ENCODE measurements at places on chromosomes 1 and 21.

- DNase-seq: no peak
Measured at GRCh38 chr1:23593042-23593521, 33.8 kb upstream of the ID3 start.

DNA sequence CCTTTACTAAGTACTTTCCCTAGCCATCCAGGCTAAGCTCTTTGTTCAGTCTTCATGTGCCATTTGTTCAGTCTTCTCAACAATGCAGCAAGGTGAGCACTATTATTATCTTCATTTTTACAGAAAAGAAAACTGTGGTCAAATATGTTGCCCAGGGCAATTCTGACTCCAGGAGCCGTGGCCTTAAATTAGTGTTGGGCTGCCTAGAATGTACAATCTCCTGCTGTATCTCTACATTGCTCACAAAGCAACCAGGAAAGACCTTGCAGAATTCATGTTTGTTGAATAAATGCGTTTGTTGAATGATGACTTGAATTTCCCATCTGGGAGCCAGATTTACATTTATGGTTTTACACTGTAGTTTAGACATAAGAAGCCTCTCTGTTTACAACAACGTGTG is 14.2 kb downstream of the CD101 start:
- DNase-seq: no peak

DNA sequence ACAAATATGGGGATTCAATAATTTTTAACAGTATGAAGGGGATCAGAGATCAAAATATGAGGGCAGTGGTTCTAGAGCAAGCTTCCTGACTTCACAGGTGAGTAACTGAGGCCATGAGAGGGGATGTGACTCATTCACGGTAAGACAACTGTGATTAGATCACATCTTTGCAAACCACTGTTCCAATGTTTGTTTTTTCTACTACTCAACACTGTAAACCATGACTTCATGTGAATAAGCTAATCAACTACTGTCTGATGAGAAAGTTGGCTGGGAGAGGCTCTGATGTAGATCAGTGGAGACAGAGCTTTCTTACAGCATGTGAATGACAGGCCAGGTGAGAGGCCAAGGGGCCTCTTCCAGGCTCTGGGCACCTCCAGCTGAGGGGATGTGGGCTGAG is 84.7 kb downstream of the BRINP2 start:
- DNase-seq: no peak

GRCh38 chr1:107963601-107964335 is 1.2 kb downstream of the VAV3 start:
- DNase-seq: peak; percentile 33

- no peak for DNase-seq
Measured at GRCh38 chr1:178442925-178443324, 53.8 kb downstream of the CLEC20A start.

DNA sequence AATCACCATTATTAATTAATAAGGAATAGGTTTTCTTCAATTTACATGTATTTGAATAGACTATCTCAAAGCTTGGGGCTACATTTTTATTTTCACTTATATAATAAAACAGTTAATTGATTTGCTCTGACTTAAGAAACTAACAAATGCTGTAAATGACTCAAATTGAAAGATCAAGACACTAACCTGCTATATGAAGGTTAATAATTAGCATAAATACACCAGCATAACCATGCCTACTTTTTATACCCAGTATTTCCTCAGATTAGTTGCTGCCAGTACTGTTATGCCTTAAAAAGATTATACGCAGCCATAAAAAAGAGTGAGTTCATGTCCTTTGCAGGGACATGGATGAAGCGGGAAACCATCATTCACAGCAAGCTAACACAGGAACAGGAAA is 1545.1 kb downstream of the AMY1C start:
- no peak for DNase-seq

DNA sequence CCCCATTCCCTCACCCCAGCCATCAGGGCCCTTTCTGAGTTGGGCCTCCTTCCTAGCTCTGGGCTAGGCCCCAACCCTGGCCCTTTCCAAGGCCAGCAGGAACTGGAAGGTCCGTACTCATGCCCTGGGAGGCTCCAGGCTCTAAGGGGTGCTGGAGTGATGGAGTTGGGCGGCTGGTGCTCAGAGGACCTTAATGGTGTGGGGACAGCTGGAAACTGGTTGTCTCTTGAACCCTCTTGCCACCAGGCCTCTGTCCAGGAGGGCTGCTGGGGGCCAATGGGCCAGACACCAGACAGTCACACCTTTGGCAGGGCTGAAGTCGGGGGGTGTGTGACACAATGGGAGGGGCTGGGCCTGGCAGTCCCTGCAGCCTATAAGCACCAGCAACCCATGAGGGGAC is 9.2 kb upstream of the PADI1 start:
- DNase-seq: no peak

DNA sequence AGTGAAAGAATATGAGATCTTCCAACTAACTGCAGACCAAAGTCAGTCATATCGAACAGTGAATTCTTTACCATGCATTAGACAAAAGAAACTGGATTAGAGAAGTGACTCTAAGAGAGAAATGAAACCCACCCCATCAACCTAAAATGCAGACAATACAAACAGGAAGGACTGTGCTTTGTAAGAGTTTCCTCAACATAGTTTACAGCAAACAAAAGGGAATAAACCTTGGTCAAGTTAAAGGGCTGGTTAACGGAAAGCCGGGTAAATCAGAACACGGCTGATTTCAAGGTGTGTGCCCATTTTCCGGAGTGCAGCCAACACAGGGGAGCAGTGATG is 39.2 kb downstream of the SIPA1L2 start:
- no peak for DNase-seq

Measured in stimulated activated naive CD4-positive, alpha-beta T cell treated with Interleukin-2 at 50 U/mL for 16 hours (primary cell).